ENCODE measurements at places on chromosomes 12 and 14.

GRCh38 chr14:102297436-102298170 is 7.4 kb downstream of the MOK start:
- H3K27me3 ChIP-seq: peaks cover 7% of the 10 kb centered on the region
- DNase-seq: no peak
- H3K27ac ChIP-seq: no peak overlapping the region
- no peaks in the 10 kb centered on the region for H3K4me1 ChIP-seq

DNA sequence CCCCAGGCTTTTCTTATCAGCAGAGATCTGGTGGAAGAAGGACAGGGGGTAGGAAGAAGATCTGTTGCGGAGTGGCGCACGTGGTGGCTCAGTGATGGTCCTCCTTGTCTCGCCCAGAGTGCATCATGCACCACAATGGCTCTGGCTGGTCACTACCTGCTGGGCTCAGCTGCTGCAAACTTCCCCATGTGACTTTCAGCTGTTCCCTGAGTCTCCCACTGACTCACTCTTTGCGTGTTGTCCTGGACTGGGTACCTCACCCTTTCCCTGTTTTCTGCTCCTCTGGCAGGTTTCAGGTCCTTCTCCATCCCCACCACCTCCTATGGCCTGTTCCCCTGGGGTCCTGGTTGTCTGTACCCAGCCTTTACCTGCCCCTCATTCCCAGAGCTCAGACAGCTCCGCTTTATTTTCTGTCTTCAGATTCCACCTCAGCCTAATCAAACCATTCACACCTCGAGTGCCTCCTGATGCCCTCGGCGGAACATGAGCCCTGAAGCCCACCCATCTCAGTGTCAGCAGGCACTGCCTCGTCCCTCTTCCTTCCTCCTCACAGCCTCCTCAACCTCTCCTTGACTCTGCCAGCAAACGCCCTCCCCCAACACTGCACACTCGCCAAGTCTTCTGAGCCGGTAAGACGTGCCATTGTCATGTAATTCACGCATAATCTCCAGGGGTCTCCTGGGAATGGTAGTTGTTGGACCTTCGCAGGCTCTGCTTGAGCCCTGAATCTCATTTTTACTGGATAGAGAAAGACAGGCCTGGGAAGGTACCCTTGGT is 1.8 kb downstream of the C1R start:
- H3K4me1 ChIP-seq: peaks cover 8% of the 10 kb centered on the region
- H3K27me3 ChIP-seq: peaks cover 4% of the 10 kb centered on the region
- no peak overlapping the region for H3K4me3 ChIP-seq

GRCh38 chr12:76554405-76555230 is 5.0 kb downstream of the OSBPL8 start:
- no peak for DNase-seq
- no peak overlapping the region for H3K27ac ChIP-seq
- H3K27me3 ChIP-seq: no peaks in the 10 kb centered on the region
- H3K4me3 ChIP-seq: no peak overlapping the region

GRCh38 chr14:55094292-55095157 is 34.5 kb upstream of the LGALS3 start:
- no peak overlapping the region for H3K27ac ChIP-seq
- H3K27me3 ChIP-seq: peaks cover under 1% of the 10 kb centered on the region
- no peaks in the 10 kb centered on the region for H3K36me3 ChIP-seq
- no peak for DNase-seq
- H3K4me1 ChIP-seq: peaks cover 44% of the 10 kb centered on the region

DNA sequence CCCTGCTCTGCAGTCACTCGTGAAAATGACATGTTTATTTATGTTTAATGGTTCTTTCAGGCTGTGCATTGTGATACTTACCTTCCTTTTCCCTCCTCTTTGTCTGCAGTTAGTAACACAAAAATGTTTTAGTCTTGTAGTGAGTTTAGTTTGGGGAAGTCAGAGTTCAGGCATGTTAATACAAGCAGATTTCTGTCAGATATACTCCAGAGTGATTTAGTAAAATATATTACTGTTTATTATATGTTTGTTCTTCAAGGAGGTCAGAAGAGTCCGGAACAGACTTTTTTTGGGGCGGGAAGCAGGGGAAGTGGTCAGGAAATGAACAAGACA is 28.7 kb downstream of the MSRB3 start:
- no peak for DNase-seq
- H3K27me3 ChIP-seq: peaks cover 15% of the 10 kb centered on the region
- H3K4me3 ChIP-seq: no peak overlapping the region

DNA sequence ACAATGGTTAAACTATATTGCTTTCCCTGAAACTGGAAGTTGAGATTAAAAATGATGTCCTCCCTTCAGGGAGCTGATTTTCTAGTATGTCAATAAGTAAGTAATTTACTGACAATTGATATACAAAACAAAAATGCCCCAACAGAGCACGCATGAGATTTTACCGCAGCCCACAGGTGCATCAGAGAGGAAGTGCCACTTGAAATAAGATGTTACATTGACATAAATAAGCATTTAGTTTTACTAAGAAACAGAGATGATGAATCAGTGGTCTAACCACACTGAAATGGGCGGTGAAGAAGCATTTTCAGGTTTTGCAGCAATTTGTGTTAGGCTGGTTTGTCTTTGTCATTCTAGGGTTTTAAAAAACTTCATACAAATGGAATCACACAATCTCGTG is 8.8 kb upstream of the CLECL1 start:
- H3K36me3 ChIP-seq: peaks cover 20% of the 10 kb centered on the region
- H3K4me3 ChIP-seq: peak overlapping the region; percentile 73
- peak; percentile 89 for DNase-seq
- peaks cover 75% of the 10 kb centered on the region for H3K4me1 ChIP-seq

DNA sequence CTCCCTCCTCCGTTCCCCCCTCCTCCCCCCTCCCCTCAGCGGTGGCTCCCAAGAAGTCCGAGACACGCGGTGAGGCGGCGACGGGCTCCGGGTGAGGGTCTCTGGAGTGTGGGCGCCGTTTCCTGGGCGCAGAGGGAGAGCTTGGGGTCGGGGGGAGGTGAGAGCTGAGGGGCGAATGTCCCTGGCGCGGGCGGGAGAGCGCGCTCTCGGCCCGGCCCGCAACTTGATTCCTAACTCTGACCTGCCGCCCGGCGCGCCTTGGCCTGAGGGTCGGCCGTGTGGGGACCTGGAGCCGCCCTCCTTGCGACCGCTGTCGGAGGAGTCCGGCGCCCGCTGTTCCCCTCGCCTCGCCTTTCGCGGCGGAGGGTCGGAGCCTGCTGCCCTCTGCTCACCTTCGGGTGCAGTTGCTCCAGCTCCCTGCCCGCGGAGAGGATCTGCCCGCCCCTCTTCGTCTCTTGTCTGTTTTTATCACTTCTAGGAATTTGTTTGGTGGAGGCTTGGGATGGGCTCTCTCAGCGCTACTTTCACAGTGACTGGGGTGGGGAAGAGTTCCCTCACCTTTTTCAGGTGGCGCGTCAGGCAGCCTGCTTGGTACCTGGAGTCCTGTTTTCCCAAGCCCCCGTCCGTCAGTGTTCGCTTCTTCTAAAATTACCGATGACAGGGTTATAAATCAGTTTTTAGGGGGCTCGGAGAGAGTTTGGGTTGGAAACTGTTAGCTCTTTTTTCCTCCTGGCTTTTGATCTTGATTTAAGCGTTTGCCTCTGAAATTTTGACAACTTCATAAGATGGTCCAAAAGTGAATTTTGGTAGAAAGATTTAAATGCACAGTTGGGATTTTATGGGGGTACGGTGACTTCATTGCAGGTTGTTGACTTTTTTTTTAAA is 495 bp downstream of the ADIPOR2 start:
- peak overlapping the region; percentile 99 for H3K4me3 ChIP-seq
- peaks cover 46% of the 10 kb centered on the region for H3K4me1 ChIP-seq
- H3K27me3 ChIP-seq: peaks cover 3% of the 10 kb centered on the region
- peak; percentile 27 for DNase-seq
- peaks cover 10% of the 10 kb centered on the region for H3K36me3 ChIP-seq

- H3K4me3 ChIP-seq: peak overlapping the region; percentile 93
- H3K36me3 ChIP-seq: peaks cover 14% of the 10 kb centered on the region
- H3K27me3 ChIP-seq: no peaks in the 10 kb centered on the region
- peak overlapping the region; percentile 97 for H3K27ac ChIP-seq
- DNase-seq: no peak
- peaks cover 43% of the 10 kb centered on the region for H3K4me1 ChIP-seq
These were observed 745 bp upstream of the NAA30 start for GRCh38 chr14:57389646-57390036.

DNA sequence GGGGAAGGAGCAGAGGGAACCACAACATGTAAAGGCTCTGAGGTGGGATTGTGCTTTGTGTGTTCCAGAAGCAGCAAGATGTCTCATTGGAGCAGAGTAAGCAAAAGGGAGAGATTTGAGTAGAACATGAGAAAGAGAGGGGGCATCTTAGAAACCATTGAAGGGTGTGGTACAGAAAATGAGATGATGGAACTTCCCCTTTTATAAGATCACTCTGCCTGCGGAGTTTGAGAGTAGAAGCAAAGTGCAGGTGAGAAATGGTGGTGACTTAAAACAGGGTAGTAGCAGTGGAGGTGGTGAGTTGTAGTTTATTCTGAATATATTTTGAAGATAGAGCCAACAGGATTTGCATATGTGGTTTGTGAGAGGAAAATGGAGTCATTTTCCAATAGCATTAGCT is 56.0 kb downstream of the FBXO34 start:
- no peak overlapping the region for H3K27ac ChIP-seq
- DNase-seq: no peak
- no peaks in the 10 kb centered on the region for H3K27me3 ChIP-seq
- peaks cover 30% of the 10 kb centered on the region for H3K4me1 ChIP-seq

- no peak overlapping the region for H3K27ac ChIP-seq
- DNase-seq: no peak
- H3K4me3 ChIP-seq: no peak overlapping the region
- no peaks in the 10 kb centered on the region for H3K27me3 ChIP-seq
- no peaks in the 10 kb centered on the region for H3K4me1 ChIP-seq
- no peaks in the 10 kb centered on the region for H3K36me3 ChIP-seq
These were observed 192.2 kb downstream of the TMTC3 start for GRCh38 chr12:88334271-88334670.

- no peak overlapping the region for H3K27ac ChIP-seq
- no peak for DNase-seq
- no peaks in the 10 kb centered on the region for H3K27me3 ChIP-seq
- no peak overlapping the region for H3K4me3 ChIP-seq
- H3K36me3 ChIP-seq: no peaks in the 10 kb centered on the region
- H3K4me1 ChIP-seq: no peaks in the 10 kb centered on the region
These were observed 170.4 kb downstream of the PRKD1 start for GRCh38 chr14:29757188-29757680.

- DNase-seq: no peak
- H3K4me1 ChIP-seq: peaks cover 27% of the 10 kb centered on the region
- no peak overlapping the region for H3K4me3 ChIP-seq
These were observed 111.4 kb upstream of the SFSWAP start for GRCh38 chr12:131599190-131600159.

DNA sequence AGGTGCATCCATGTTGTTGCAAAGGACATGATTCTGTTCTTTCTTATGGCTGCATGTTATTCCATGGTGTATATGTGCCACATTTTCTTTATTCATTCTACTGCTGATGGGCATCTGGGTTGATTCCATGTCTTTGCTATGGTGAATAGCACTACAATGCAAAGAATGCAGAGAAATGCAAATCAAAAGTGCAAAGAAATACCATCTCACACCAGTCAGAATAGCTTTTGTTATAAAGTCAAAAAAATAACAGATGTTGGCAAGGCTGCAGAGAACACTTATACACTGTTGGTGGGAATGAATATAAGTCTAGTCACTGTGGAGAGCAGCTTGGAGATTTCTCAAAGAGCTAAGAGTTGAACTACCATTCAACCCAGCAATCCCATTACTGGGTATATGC is 99.2 kb downstream of the DHRS2 start:
- no peak for DNase-seq
- no peak overlapping the region for H3K4me3 ChIP-seq
- H3K4me1 ChIP-seq: no peaks in the 10 kb centered on the region
- peaks cover 3% of the 10 kb centered on the region for H3K27me3 ChIP-seq

DNA sequence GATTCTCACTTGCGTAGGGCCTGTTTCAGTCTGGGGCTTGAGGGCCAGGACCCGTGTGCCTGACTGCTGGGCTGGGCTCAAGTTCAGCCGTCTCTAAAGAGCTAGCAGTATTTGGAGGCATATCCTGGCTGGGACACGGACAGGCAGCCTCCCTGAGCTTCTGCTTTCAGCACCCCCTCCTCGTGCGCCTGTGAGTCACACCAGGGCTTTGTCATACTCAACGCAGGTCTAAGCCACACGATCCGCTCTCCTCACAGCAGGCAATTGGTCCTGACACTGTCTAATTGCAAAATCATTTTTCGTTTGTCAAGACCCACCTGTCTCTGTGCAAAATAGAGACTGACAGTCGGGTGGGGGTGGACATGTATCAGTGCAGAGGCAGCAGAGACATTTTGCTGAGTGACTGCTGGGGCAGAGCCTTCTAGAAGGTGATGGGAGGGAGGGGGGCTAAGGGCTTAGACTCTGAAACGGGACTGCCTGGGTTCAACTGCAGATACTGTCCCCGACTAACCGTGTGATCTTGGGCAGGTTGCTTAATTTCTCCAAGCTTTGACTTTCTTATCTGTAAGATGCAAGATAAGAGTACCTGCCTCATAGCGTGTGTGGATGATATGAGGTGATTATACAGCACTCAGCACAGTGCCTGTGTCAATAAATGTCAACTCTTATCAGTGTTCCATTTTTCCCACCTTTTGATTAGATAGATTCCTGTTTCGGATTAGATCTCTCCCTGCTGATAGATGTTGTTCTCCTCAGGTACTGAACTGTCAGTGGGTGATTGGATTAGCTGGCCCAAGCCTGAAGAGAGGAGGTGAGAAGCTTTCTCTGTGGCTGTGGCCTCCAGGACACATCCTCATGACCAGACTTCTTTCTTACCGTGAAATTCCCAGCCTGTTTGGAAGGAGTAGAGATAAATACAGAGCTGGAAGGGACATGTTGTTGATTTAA is 53.1 kb downstream of the KCNA1 start:
- H3K4me3 ChIP-seq: no peak overlapping the region
- peaks cover 33% of the 10 kb centered on the region for H3K27me3 ChIP-seq

DNA sequence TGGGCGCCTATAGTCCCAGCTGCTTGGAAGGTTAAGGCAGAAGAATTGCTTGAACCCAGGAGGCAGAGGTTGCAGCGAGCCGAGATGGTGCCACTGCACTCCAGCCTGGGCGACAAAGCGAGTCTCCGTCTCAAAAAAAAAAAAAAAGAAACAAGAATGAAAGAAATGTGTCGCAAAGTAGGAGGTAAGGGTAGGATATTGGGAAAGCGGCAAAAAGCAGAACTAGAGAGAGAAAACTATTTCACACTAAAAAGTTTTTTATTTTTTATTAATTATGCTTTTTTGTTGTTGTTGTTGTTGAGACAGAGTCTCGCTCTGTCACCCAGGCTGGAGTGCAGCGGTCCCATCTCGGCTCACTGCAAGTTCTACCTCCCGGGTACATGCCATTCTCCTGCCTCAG is 17.7 kb downstream of the SBNO1 start:
- H3K27ac ChIP-seq: no peak overlapping the region
- H3K4me3 ChIP-seq: no peak overlapping the region
- DNase-seq: no peak
- peaks cover 9% of the 10 kb centered on the region for H3K4me1 ChIP-seq
- H3K27me3 ChIP-seq: no peaks in the 10 kb centered on the region
- H3K36me3 ChIP-seq: peaks cover 39% of the 10 kb centered on the region

GRCh38 chr12:10540776-10541205 is 35.1 kb downstream of the EIF2S3B start:
- H3K36me3 ChIP-seq: no peaks in the 10 kb centered on the region
- no peak overlapping the region for H3K27ac ChIP-seq
- peaks cover 13% of the 10 kb centered on the region for H3K27me3 ChIP-seq
- H3K4me1 ChIP-seq: peaks cover 9% of the 10 kb centered on the region
